ENCODE measurements at places on chromosomes 5 and 9. TPM values are rescaled to one million over a fixed set of nuclear protein-coding genes. Genes with fewer than 3 reads are reported as not detected.

The FCHO2 gene
- total RNA-seq: 2.2 TPM

The PTGDS gene
- total RNA-seq: not detected

The TTLL11 gene
- 3.0 TPM for total RNA-seq

The RAB3C gene
- total RNA-seq: not detected

GRCh38 chr5:158780656-158781237 is 319.0 kb downstream of the EBF1 start:
- no peak for DNase-seq

DNA sequence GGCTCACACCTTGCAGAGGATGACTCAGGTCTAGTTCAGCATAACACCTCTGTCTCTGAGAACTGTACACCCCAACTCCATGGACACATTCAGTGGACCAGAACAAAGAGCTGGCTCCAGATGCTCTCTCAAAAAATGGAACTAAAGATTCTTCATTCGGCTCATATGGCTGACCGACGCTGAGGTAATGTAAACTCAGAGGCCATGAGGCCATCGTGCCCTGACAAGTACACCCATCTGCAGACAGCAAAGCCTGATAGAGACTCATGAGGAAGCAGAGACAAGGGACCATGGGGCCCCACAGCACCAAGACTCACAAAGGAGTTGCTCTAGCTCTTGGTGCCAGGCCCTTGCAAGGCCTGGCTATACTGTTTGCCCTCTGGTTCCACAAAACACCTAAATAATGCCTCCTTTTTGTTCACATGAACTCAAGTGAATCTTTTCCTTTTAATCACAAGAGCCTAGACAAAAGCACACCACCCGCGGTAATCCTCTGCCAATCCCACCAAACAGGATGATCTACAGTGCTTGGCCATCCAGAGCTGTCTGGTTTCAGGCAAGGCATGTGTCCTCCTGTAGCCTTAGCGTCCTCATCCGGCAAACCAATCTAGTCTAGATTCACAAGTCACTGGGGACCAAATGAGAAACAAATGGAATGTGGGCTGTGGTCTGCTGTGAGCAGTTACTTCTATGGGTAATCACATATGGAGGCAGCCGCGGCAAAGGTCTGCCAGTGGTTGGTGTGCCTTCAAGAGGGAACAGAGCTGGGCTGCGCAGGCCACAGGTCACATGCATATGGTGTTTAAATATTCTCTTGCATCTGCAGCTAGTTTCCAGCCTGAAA is 22.7 kb downstream of the MED27 start:
- DNase-seq: no peak

- DNase-seq: no peak
Measured at GRCh38 chr9:36530224-36530623, 42.5 kb upstream of the MELK start.

- DNase-seq: no peak
Measured at GRCh38 chr5:113804943-113805342, 291.4 kb downstream of the YTHDC2 start.

GRCh38 chr9:110928599-110928998 is 109.7 kb downstream of the LPAR1 start:
- no peak for DNase-seq

- DNase-seq: no peak
Measured at GRCh38 chr9:35831040-35831439, 2.0 kb downstream of the TMEM8B start.

GRCh38 chr9:2506321-2506720 is 115.3 kb upstream of the VLDLR start:
- DNase-seq: no peak

- DNase-seq: no peak
Measured at GRCh38 chr9:69065660-69066059, 30.1 kb downstream of the FXN start.

GRCh38 chr9:134793288-134794188 is 87.1 kb upstream of the FCN2 start:
- DNase-seq: no peak

- peak; percentile 55 for DNase-seq
Measured at GRCh38 chr9:110156902-110157301, 51.1 kb downstream of the C9orf152 start.

DNA sequence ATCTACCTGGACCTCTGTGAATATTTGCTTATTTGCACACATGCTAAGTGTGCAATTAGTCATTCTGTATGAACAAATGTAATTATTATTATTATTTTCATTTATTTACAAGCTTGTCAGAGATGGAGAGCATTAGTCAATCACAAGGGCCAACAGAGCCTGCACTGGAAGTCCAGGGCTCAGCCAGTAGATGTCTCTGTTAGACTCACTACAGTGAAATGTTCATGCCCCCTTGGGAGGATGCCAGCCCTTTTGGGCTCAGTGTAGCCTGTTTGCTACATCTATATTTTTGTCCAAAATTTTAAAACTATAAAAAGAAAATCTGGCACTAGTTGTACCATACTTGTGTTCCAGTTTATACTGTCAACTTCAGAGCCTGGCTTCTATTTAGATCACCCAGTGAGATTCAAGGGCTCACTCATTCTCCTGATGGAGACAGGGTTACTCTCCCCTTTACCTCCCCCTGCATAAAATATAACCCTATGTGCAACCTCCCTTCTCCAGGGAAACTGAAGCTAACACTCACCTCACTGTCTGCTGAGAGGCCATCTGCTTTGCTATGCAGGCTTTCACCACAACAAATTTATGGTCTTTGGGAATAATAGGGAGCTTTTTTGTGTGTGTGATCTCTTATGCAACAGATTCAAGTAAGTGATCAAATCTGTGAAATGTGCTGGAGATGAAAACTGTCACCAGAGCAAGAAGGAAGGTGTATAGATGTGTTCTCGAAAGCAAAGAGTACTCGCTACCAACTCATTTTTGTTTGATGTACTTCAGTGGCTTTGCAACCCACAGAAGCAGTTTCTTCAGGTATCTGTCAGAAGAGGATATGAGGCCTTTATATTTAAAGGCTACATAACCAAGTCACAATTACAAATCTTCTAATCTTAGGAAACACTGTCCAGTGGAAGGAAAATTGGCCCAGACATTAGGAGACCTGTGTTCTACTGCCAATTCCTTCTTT is 99.9 kb upstream of the TLE4 start:
- DNase-seq: no peak

GRCh38 chr9:130241198-130241535 is 24.4 kb upstream of the HMCN2 start:
- DNase-seq: no peak

Data from activated T-helper 1 cell treated with anti-CD3 and anti-CD28 coated beads, Interleukin-12 subunit alpha, Interleukin-12 subunit beta, Interleukin-2, Interleukin-4 antibody, amounts not matched to agents 30 ng/mL and 10 ng/mL and 1 ng/mL, durations not matched to agents 14 hours and 24 hours and 36 hours (primary cell).